ENCODE measurements at places on chromosomes 7 and 10.

GRCh38 chr7:29287366-29287765 is 92.8 kb downstream of the CHN2 start:
- DNase-seq, result no peak

DNA sequence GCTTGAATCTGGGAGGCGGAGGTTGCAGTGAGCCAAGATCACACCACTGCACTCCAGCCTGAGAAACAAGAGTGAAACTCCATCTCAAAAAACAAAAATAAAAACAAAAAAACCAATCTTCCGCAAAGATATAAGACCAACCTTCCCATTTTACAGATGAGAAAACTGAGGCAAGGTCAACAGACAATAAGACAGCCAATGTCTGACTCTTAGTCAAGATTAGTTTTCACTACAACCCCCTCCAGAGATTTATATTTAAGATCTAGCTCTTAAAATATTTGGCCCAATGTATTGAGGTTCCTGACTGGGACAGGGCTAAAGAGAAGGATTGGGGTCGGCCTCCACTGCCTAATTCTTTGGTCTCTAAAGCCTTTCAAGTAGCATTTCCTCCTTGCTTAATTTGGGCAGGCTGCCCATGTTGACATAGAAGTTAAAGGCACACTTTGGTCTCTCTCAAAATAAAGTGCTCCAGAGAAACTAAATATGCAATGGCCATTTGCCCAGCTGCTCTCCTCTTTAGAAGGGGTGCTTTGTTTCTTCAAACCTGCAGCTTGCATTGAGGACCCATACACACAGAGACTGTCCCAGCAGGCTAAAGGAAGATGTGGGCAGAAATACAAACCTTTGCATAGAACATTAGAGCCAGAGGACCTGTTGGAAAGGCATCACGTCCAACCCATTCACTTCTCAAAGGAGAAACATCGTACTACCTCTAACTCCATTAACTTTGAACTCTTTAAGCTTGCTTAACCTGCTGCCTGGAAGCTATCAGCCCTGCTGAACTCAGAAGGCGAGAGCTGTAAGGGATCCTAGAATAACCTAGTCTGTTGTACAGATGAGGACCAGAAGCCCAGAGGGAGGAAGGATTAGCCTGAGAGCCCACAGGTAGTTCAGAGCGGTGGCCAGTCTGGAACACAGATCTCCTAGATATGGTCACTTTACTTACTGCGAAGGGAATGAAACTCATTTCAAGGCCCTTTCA is 3.9 kb downstream of the TECTB start:
- no peak for DNase-seq

DNA sequence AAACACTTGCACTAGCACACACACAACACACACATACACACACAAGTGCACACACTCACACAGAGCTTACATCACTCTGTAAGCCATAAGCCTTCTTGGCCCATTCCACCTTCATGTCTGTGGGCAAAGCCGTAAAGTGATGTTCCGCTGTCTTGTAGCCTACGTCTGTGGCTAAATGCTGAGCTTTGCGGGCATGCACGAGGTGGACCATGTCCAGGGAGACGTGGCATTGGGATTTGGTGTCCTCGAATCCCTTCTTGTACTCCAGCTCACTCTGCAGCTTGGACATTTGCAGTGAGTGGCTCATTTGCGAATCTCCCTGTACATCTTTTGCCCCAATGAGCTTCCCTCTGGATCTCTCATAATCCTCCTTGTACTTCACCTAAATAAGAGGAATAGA is 42.0 kb downstream of the NRAP start:
- DNase-seq, result no peak

GRCh38 chr10:89697946-89698345 is 3.4 kb upstream of the KIF20B start:
- no peak for DNase-seq

GRCh38 chr7:158075633-158076001 is 512.0 kb downstream of the PTPRN2 start:
- no peak for DNase-seq

DNA sequence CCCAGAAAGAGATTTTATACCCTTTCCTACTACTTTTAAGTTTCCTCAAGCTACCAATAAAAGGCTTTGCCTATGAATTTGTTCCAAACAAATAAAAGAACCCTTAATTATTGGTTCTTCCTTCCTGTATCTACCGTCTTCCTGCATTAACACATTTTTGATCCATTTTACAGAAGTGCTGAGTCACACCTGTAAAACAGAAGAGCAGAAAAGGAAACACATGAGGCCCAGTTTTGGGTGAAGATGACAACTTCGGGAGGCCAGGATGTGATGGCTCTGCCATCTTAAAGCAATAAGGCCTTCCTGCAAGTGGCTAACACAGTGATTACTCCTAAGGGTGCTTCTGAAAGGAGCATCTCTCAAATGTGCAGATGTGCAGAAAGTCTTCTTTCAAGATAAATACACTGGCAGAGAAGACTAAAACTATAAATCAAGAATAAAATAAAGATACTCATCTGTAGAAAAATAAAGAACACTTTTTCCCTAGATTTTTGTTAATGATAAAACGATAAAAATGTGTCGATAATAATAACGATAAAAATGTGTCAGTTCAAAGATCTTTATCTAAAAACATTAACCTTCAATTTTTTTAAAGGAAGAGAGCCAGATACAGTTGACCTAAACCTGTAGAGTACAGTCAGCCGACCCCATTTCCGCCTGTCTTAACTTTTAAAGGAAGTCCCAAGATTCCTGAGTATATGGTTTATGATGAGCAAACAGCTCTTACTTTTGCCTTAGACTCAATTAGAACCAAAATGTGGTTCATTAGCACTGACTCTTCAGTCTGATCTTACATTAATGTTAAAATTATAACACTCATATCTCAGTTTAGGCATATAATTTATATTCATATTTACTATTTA is 108.6 kb downstream of the UBE2H start:
- DNase-seq, result no peak

- DNase-seq, result no peak
Measured at GRCh38 chr7:128025819-128026218, 5.4 kb downstream of the LRRC4 start.

- no peak for DNase-seq
Measured at GRCh38 chr7:57425969-57426628, 23.9 kb upstream of the ZNF716 start.

DNA sequence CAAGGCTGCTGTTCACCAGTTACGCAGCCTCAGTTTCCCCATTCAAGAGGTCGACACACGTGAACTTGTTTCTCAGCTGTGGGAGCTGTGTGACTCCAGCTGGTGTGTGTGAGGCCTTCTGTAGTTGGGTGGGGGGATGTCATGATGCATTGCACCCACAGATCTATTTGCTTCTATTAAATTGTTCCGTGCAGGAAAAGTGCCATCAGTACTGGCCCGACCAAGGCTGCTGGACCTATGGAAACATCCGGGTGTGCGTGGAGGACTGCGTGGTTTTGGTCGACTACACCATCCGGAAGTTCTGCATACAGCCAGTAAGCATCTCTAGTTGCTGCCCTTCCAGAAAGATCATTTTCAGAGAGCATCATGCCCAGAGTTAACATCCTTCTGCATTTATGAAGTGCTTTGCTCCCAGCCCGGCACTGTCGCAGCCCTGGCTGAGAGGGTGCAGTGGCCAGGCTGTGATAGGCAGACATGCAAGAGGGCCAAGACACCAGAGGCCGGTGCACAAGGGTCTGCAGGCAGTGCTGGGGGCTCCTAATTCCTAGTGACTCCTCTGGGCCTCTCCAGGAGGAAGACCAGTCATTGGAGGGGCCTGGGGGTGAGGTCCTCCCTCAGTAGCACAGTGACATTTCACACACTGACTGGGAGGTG is 60.2 kb downstream of the MKI67 start:
- DNase-seq, result no peak

- no peak for DNase-seq
Measured at GRCh38 chr10:76358743-76359395, 927.4 kb downstream of the LRMDA start.

- DNase-seq, result no peak
Measured at GRCh38 chr7:51210766-51211165, 105.8 kb downstream of the COBL start.

GRCh38 chr7:27297356-27297755 is 54.8 kb downstream of the EVX1 start:
- DNase-seq, result no peak

DNA sequence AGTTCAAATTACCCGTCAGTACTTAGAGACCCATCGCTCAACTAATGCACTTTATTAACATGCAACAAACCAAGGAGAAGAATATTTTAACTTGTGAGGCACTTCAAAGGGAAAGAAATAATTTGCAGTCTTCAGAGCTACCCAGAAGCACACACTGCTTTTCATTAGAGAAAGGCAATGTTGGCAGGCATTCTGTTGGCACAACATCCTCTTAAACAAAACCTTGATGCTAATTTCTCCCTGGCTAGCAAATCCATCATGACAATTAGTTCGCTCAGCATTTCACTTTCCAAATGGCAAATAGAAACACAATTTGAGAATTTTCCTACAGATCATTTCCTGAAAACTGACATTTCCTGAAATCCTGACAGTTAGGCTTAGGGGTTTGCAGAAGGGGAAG is 155.6 kb upstream of the FAM13C start:
- DNase-seq, result no peak

DNA sequence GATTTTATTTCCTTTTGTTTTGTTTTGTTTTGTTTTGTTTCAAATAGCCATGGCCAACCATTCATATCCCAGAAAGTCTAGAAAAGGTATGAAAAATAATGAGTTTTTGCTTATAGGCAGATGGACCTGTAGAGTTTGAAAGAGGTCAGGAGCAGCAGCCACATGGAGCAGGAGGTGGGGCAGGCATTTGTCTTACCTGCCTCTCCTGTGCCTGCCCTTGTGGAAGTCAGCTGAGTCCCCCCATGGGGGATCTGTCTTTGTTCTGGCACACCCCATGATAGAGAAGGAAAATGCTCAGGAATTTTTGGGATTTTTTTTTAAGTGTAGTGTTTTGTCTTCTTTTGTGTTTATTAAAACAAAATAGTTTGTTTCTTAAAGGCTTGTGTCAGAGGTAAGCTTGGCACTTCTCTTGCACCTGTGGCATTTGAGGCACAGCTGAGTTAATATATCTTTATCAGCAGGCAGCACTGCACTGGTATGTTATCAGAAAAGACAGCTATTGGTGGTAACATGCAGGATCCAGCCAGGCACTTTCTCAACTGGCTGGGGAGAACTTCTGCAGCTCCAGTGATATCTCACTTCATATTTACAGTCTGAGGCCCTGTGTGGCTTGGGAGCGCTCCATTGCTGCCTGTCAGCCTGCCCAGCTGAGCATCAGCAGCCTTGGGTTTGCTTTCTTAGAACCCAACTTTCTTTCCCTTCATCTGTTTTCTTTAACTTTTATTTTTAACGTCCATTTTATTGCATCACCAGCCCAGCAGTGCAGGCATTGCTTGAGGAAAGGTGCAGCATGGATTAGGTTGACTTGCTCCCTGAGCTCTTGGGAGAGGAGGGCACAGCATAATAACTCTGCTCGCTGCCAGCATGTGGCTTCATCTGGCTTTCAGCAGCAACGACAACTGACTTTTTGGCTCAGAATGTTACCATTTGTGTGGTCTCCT is 44.4 kb downstream of the LRRC4 start:
- no peak for DNase-seq

DNA sequence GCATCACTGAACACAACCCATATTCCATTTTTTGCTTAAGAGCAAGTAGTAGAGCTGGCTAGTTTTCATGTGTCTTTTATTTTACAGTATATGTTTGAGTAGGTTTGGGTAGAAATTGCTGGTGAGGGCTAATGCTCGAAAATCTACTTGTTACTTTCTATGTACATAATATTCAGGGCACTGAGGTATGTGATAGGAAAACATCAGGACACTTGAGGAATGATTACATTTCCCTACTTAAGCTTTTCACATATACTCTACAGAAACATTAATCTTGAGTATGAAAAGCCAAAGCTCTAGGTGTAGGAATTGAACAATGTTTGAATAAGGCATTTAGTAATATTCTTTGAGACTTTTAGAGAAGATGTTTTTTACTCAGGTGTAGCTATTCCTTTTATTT is 73.6 kb downstream of the POU6F2 start:
- no peak for DNase-seq

DNA sequence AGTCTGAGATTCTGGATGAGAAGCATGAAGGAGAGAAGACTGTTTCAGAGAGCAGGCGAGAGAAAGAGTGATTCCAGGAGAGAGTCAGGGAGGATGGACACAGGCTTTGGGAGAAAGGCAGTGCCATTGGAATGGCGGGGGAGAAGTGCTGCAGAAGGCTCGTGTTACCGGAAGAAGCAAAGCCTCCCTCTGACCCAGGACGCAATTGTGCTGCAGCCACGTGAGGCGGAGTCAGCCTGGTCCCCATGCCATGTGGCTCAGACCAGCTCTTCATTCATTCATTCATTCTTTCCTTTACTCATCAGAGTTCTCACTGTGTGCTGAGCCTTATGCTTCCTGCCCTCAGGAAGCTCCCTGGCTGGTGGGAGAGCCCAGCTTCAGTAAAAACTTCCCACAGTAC is 49.2 kb upstream of the COL13A1 start:
- no peak for DNase-seq

- no peak for DNase-seq
Measured at GRCh38 chr7:158445421-158446175, 142.0 kb downstream of the PTPRN2 start.

DNA sequence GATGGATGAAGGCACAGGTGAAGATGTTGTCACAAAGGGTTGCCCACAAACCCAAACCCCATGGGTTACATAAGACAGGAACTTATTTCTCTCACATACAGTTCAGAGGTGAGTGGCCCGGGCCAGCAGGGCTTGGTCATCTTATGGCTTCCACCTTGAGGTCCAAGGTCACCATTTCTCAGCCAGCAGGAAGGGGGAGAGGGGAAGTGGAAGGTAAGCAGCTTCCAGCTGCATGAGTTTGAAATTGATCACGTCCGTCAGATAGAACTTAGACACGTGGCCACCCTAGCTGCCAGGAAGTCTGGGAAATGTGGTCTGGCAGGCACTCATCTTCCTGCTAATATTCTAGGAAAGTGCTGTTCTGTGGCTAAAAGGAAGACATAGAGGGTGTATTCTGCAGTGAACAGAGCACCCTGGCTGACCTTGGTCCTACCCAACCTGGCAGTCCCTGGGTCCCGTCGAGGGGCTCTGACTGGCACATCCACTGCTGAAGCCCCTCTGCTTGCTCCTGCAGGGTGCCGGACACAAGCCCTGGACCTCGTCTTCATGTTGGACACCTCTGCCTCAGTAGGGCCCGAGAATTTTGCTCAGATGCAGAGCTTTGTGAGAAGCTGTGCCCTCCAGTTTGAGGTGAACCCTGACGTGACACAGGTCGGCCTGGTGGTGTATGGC is 49.5 kb downstream of the VWA2 start:
- DNase-seq, result no peak

DNA sequence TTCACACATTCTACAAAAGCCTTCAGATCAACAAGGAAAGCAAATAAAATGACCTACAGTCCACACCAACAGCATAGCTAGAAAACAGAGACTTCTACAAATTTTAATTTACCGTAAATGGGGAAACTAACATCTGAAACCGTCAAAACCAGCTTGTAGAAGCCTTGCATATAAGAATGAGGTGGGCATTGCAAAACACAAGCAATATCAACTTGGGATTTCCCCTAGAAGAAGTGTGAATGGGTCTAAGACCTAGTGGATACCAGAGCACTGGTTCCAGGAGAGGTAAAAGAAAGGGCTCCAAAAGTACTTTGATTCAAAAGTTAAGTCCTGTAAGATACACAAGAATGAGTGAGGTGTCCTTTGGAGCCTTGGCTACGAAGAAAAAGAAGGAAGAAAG is 18.7 kb downstream of the RTKN2 start:
- DNase-seq, result no peak

Data from stimulated activated naive B cell treated with anti-CD40 and anti-IgM and Interleukin-4, amounts not matched to agents 10 μg/mL and 1 μg/mL and 100 μg/mL, for 72 hours (primary cell).